ENCODE measurements at places on chromosomes 16 and 17. TPM values are rescaled to one million over a fixed set of nuclear protein-coding genes. Genes with fewer than 3 reads are reported as not detected.

GRCh38 chr17:37315601-37316000 lies 60.2 kb upstream of the C17orf78 start:
- peaks cover 2% of the 10 kb centered on the region for H3K36me3 ChIP-seq
- H3K4me3 ChIP-seq: no peak overlapping the region
- no peak overlapping the region for H3K27ac ChIP-seq
- H3K4me1 ChIP-seq: peaks cover 5% of the 10 kb centered on the region
- DNase-seq: peak; percentile 10

GRCh38 chr17:20084621-20085282 lies 75.6 kb downstream of the SPECC1 start:
- no peak overlapping the region for H3K4me3 ChIP-seq
- DNase-seq: peak; percentile 64
- H3K4me1 ChIP-seq: no peaks in the 10 kb centered on the region
- no peak overlapping the region for H3K27ac ChIP-seq

DNA sequence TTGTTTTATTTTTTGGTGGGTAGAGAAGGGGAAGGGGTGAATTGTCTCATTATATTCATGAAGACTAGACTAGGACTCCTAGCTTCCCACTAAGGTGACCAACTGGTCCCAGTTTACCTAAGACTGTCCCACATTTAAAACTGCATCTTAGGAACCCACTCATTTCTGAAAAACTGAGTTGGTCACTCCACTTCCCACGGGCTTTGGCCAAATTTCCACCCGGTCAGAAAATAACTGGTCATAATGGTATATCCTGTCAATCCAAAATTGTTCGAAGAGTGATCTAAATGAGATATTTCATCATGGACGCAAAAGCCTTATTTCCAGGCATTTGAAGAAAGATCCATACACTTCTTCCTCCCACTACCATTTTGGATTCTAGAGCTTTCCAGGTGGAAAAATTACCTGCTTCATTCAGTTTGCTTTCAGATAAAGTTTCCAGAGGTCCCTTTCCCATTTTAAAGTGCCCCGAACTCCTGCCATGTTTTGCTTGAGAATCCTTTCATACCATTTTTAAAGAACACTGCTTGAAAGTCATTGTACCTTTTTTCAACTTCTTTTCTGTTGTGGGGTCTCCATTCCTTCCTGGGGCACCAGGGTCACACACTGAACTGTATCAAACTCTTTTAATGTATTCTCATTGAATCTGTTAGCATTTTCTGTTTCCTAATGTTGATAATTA lies 21.8 kb upstream of the ZFHX3 start:
- H3K27me3 ChIP-seq: no peaks in the 10 kb centered on the region
- DNase-seq: no peak
- peaks cover 67% of the 10 kb centered on the region for H3K4me1 ChIP-seq
- H3K4me3 ChIP-seq: no peak overlapping the region
- H3K27ac ChIP-seq: peak overlapping the region; percentile 99
- no peaks in the 10 kb centered on the region for H3K36me3 ChIP-seq

- H3K27ac ChIP-seq: no peak overlapping the region
- H3K4me3 ChIP-seq: no peak overlapping the region
- H3K36me3 ChIP-seq: peaks cover 24% of the 10 kb centered on the region
- H3K27me3 ChIP-seq: no peaks in the 10 kb centered on the region
- peaks cover 40% of the 10 kb centered on the region for H3K4me1 ChIP-seq
Measured at GRCh38 chr16:66523861-66524354, 26.0 kb downstream of the TK2 start.

DNA sequence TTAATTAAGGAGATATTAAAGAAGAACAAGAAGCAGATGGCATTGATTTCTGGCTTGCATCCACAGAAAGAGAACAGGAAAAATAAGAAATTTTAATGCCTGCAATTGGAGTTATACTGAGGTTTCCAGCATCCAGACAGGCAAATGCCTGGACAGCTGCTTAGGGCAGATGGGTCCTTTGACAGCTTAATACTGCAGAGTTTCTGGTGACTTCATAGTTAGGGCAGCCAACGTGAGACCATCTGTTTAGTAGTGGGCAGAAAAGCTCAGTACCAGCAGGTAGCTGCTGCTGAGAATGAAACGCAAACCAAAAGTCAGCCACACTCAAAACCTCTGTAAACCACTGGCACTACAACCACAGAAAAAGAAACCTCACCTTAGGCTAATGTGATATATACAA lies 109.8 kb downstream of the CDK5R1 start:
- no peaks in the 10 kb centered on the region for H3K4me1 ChIP-seq
- no peak overlapping the region for H3K4me3 ChIP-seq
- no peak for DNase-seq
- H3K27me3 ChIP-seq: no peaks in the 10 kb centered on the region
- no peaks in the 10 kb centered on the region for H3K36me3 ChIP-seq

- no peaks in the 10 kb centered on the region for H3K4me1 ChIP-seq
- H3K27ac ChIP-seq: no peak overlapping the region
- no peaks in the 10 kb centered on the region for H3K27me3 ChIP-seq
- no peak for DNase-seq
- H3K4me3 ChIP-seq: no peak overlapping the region
Measured at GRCh38 chr16:76818606-76819181, 372.3 kb upstream of the MON1B start.

DNA sequence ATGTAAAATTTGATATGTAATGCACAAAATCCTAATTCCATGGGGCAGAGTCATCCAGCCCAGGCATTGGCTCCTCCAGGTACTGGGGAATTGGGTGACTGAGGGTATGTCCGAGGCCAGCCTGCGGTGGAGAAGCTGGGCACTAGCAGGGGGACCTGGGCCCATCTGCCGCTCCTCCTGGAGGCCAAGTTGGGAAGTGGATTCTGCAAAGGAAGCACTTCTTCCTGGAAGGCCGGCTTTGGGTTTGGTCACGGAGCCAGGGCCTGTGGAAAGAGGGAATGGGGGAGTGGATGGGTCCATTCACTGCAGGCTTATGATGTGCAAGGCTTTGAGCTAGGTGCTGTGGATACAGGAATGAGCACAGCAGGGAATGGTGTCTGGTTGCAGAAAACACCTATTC lies 85.8 kb downstream of the GNAO1 start:
- no peak overlapping the region for H3K4me3 ChIP-seq
- no peaks in the 10 kb centered on the region for H3K4me1 ChIP-seq
- no peaks in the 10 kb centered on the region for H3K36me3 ChIP-seq
- no peaks in the 10 kb centered on the region for H3K27me3 ChIP-seq

DNA sequence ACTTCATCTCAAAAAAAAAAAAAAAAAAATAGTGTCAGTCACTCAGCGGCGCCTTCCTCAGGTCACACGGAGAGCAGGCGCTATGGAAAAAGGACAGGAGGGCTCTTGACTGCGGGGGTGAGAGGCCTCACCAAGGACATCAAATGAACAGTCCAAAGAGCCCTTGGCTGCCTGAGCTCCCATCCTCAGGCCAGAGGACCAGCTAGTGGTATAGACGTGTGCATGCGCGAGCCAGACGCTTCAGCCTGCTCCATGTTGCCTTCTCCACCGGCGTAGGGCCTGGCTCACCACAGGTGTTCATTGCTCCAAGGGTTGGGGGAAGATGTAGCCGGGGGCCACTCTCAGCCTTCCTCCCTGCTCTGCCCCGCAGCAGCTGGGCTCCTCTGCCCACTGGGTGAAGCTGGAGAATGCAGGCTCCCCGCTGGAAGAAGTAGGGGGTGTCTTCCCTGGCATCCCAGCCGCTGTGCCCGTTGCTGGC lies 65.8 kb upstream of the PLCG2 start:
- H3K4me1 ChIP-seq: peaks cover 14% of the 10 kb centered on the region
- no peak overlapping the region for H3K27ac ChIP-seq
- DNase-seq: no peak
- H3K4me3 ChIP-seq: no peak overlapping the region
- H3K27me3 ChIP-seq: peaks cover 10% of the 10 kb centered on the region

- H3K27me3 ChIP-seq: peaks cover 20% of the 10 kb centered on the region
- no peaks in the 10 kb centered on the region for H3K36me3 ChIP-seq
- peaks cover 23% of the 10 kb centered on the region for H3K4me1 ChIP-seq
- H3K4me3 ChIP-seq: peak overlapping the region; percentile 67
- no peak overlapping the region for H3K27ac ChIP-seq
Measured at GRCh38 chr16:68737730-68738629, 888 bp downstream of the CDH1 start.

DNA sequence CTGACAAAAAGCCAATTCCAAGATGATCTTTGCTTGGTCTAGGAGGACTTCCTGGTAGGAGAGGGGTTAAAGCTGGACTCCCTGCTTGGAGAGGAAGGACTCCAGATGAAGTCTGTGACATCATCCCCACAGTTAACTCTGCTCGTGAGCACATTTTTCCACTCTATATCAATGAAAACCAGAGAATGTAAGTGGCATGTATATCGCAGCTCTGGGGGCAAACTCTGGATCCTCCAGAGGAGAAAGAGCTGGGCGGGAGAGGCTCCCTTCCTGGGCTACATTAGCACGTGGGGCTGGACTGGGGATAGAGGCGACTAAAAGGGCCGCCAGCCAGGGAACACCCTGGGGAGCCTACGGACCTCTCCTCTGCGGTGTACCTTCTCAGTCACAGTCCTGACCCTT lies 34.1 kb downstream of the HIC1 start:
- H3K27me3 ChIP-seq: no peaks in the 10 kb centered on the region
- H3K4me1 ChIP-seq: peaks cover 63% of the 10 kb centered on the region
- H3K27ac ChIP-seq: peak overlapping the region; percentile 96
- peaks cover 1% of the 10 kb centered on the region for H3K36me3 ChIP-seq

DNA sequence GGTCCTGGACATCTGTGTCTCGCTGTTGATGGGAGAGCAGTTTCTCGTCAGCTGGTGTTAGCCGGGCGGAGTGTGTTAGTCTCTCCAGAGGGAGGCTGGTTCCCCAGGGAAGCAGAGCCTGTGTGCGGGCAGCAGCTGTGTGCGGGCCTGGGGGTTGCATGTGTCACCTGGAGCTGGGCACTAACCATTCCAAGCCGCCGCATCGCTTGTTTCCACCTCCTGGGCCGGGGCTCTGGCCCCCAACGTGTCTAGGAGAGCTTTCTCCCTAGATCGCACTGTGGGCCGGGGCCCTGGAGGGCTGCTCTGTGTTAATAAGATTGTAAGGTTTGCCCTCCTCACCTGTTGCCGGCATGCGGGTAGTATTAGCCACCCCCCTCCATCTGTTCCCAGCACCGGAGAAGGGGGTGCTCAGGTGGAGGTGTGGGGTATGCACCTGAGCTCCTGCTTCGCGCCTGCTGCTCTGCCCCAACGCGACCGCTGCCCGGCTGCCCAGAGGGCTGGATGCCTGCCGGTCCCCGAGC lies 17.9 kb downstream of the GAA start:
- peaks cover 6% of the 10 kb centered on the region for H3K36me3 ChIP-seq
- DNase-seq: no peak
- H3K27me3 ChIP-seq: peaks cover 11% of the 10 kb centered on the region
- H3K4me1 ChIP-seq: no peaks in the 10 kb centered on the region
- no peak overlapping the region for H3K27ac ChIP-seq

- peaks cover under 1% of the 10 kb centered on the region for H3K36me3 ChIP-seq
- no peak overlapping the region for H3K4me3 ChIP-seq
- no peak overlapping the region for H3K27ac ChIP-seq
- DNase-seq: no peak
Measured at GRCh38 chr17:73492821-73493814, 151.1 kb downstream of the SDK2 start.

DNA sequence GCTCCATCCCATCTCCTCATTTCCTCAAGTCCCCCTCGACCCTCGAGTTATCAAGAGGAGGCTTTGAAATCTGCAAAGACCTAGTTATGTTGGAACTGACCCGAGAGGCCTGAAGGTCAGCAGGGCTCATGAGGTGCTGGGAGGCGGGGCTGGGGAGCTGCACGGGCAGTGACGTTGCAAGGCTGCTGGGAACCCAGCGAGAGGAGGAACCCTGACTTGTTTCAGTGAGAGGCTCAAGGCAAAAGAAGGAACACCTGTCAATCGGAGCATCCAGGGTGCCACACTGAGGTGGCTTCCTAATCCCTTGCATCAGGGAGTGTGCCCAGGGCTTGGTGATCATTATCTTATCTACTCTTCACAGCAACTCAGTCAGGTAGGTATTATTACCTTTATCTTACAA lies 86.9 kb downstream of the CDH11 start:
- H3K4me3 ChIP-seq: no peak overlapping the region
- H3K27ac ChIP-seq: no peak overlapping the region
- peaks cover 31% of the 10 kb centered on the region for H3K36me3 ChIP-seq
- no peak for DNase-seq
- no peaks in the 10 kb centered on the region for H3K27me3 ChIP-seq

GRCh38 chr16:48126801-48127644 lies 28.8 kb downstream of the ABCC12 start:
- no peaks in the 10 kb centered on the region for H3K36me3 ChIP-seq
- peaks cover 75% of the 10 kb centered on the region for H3K4me1 ChIP-seq
- H3K4me3 ChIP-seq: no peak overlapping the region
- DNase-seq: no peak
- H3K27ac ChIP-seq: peak overlapping the region; percentile 78

DNA sequence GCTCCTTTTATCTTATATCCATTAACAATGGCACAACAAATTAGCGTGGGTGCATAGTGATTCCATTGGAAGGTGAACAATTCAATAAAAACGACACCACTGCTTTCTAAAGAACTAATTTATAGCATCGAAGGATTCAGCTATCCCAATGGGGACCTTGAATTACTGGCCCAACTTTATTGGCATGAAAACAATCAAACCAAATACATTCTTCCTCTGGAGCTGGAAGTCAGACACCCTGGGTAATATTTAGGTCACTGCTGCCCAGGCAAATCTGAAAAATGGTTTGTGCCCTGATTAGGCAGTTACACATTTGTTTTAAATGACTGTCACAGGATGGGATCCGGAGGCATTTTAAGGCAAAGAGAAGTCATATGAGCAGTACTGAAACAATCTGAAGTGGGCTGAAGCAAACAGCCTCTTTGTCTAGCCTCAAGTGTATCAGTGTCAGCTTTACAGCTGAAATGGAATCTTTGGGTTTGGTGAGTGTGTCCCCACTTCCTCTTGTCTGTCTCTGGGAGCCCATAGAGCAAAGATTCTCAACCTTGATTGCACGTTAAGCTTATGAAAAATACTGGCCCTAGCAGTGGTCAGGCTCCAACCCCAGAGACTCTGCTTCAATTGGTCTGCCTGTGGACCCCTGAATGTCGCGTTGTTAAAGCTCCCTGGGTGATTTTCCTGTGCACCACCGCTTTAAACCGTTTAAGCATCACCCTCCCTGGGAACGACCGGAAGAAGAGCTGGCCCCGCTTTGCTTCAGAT lies 30.3 kb downstream of the CDK5R1 start:
- no peak overlapping the region for H3K4me3 ChIP-seq
- H3K27ac ChIP-seq: no peak overlapping the region
- H3K4me1 ChIP-seq: peaks cover 12% of the 10 kb centered on the region
- no peaks in the 10 kb centered on the region for H3K27me3 ChIP-seq

DNA sequence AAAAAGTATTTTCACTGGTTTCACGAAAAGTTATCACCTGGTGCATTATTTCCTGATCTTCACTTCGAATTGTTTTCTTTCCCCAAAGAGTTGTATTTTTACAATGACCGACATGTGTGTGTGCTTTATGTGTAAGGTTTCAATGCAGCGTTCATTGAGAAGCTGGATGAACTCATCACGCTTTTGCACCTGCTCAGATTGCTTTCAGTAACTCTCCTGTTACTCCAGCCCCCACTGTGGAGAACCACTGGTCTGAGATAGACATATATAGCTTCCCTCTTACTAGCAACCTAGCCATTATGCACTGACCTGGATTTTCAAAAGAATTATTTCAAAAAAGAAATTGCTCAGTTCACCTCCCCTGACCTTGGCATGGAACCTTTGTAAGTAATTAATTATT lies 178.3 kb upstream of the CHMP6 start:
- no peak overlapping the region for H3K27ac ChIP-seq
- peaks cover 10% of the 10 kb centered on the region for H3K36me3 ChIP-seq
- no peak overlapping the region for H3K4me3 ChIP-seq
- peaks cover 9% of the 10 kb centered on the region for H3K4me1 ChIP-seq
- no peaks in the 10 kb centered on the region for H3K27me3 ChIP-seq

The IL17C gene
- total RNA-seq: not detected

The SLC16A13 gene
- total RNA-seq: 7.9 TPM

The LITAFD gene
- not detected for total RNA-seq

The PFAS gene
- 53.6 TPM for total RNA-seq

The CLEC3A gene
- total RNA-seq: not detected

The FBXW10 gene
- total RNA-seq: not detected

The PPM1E gene
- total RNA-seq: 1.7 TPM

The TOM1L1 gene
- 33.9 TPM for total RNA-seq

The GP2 gene
- total RNA-seq: not detected

The C16orf92 gene
- not detected for total RNA-seq
